A673 (cell line): ENCODE measurements at places on chromosomes 5 and 9.

GRCh38 chr9:17876687-17877086 is 297.8 kb downstream of the SH3GL2 start:
- no peak for DNase-seq

DNA sequence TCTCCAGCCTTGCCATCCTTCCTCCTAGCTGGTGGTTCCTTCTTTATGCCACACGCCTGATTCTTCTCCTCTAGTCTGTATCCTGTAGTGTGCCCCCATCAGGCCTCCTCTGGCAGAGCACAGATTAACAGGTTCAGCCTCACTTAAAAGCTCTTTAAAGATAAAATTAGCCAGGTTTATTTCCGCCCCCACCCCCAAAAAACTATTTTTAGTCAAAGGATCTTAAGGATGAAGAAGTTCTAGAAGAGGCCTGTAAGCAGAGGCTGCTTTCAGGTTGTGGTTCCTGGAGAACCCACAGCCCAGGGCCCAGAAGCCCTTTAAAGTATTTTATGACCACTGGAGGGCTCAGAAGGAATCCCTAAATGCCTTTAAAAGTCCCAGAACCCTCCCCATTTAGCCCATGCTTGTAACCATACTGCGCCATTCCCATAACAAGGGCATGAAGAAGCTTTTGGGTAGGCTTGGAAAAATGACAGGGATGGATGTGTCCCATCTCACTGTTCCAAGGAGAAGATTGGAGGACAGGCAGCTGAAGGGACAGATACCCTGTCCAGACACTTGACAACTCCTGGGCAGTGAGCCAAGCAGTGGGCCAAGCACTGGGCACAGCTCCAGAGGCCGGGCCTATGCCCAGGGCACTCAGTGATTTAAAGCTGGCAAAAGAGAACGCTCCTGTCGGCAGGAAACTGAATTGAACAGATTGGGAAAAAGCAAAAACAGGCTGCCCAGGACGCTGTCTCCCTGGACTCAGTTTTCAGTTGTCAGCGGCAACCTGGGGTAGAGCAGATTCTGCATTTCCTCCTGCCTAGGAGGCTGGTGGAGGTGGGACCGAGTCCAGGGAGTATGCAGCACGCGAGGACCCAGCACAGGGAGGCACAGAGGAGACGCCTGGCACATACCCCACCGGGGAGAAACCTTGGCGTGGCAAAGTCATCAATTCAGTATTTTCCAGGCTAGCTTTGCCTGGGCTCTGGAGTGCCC is 106.3 kb upstream of the SSBP2 start:
- DNase-seq: peak; percentile 40

GRCh38 chr9:78985084-78985738 is 586.6 kb upstream of the TLE4 start:
- DNase-seq: no peak

GRCh38 chr5:179825655-179826182 is 5.0 kb downstream of the SQSTM1 start:
- DNase-seq: no peak

- no peak for DNase-seq
These were observed 25.0 kb upstream of the ITGA2 start for GRCh38 chr5:52964138-52964537.

DNA sequence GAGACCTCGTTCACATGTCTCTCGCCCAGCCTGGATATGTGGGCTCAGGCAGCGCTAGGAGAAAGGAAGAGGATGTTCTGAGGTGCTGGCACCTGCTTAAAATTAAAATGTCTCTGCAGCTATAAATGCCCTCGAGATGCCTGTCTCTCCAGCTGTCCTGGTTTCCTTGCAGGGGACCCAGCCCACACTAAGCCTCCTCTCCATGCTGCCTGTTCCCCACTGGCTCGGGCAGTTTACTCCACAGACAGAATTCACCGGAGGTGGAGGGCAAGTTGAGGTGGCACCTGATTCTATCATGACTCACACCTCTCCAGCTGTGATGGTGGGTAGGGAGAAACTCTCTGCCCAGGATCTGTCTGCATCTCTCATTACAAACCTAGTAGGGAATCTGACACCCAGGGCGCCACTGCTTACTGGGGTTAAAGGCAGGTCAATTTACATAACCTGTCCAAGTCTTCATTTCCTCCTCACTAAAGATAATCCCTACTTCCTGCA is 420.9 kb downstream of the SPOCK1 start:
- DNase-seq: no peak
